ENCODE measurements at places on chromosomes 1 and 21. TPM values are rescaled to one million over a fixed set of nuclear protein-coding genes. Genes with fewer than 3 reads are reported as not detected.

DNA sequence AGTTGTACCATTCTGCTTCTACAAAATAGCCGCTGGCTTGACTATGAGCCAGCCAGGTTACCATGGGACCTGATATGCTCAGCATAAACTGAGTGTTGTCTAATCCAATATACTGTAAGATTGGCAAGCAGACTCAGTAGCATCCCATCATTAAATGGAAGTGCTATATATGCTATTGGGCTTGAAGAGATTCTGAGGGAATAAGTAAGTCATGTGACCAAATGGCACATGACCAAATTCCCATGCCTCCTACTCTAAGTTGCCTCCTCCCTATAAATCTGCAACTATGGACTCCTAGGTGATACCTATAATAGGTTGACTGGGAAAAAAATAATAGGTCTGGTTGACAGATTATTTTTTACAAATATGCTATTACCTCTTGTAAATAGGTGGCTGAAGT, 698.6 kb downstream of the BRINP3 start:
- no peak for DNase-seq

DNA sequence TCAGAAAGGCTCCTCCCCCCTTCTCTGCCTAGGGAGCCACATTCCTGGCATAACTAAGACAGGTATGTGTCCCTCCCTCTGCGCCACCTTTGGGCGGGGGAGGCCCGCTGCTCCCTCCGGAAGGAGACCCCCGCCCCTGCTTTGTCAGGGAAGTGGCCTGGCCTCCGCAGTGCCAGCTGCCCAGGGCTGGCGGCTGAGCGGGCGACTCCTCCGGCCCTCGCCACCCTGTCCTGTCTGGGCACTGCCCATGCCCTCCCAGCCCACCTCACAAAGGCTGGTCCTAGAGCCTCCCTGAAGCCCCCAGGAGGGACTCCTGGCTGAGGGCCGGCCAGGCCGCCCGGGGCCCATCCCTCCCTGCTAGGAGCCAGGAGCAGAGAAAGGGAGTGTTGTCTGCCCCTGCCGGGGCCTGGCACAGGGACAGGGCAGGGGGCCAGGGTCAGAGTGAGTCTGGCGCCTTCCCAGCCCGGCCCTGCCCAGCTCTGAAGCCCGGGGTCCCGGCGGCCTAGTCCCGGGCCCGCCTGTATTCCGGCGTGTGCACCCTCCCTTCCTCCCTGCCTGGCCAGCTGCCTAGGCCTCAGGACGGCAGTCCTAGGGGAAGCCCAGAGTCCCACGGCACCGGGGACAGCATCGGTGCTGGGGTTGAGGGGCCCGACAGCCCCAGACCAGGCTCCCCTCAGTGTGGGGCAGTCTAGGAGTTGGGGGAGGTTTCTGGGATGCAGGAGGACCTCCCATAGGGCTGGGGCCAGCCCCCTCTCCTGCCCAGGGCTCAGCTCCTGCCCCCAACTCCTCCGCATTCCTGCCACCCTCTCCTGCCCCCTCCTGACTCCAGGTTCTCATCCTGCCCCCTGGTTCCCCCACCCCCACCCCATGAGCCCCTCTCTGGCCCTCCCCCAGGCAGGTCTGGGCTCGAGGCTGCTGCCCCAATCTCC, 5.1 kb downstream of the AGRN start:
- DNase-seq, result no peak

DNA sequence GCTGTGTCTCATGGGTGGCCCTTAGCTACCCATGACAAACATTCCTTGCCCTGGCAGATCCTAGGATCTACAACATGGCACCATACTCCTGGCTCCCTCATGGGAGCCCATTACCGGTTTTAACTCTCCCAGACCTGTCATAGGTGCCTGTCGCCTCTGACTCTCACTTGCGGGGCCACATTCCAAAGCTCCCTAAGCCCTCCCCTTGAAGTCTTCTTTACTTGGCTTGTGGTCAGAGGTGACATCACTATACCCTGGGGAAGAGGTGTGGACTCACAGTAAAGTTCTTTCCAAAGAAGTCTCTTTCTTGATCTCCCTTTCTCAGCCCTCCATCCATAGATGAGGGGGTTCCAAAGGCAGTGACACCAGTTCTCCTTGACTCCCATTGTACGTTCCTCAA, 5.4 kb upstream of the SLAMF9 start:
- DNase-seq, result no peak

GRCh38 chr1:1430114-1430982, 5.1 kb upstream of the VWA1 start:
- DNase-seq, result no peak

DNA sequence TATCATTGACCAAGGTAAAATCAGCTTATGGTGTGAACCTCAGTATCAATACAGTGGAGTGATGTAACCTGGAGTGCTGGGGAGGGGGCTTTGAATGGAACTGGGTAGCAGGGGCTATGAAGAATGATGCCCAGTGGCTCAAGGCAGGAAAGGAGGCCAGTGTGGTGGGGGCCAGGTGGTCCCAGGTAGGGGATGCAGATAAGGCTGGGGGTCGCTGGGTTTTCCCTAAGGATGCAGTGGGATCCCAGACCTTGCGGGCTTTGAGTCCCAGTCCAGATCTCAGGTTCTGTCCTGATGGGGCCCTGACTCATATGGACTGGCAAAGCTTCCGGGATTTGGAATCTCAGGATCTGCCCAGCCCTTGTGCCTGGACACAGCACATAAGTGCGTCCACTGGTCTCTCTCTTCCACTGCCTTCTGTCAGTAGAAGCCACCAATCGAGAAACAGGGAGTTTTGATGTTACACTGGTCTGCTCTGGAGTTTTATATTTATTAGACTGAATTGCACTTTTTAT, 52.0 kb downstream of the S100B start:
- DNase-seq, result no peak

GRCh38 chr1:243482141-243483022, 226.5 kb downstream of the SDCCAG8 start:
- DNase-seq, result no peak

GRCh38 chr1:237084341-237085077, 42.5 kb downstream of the RYR2 start:
- DNase-seq, result no peak

DNA sequence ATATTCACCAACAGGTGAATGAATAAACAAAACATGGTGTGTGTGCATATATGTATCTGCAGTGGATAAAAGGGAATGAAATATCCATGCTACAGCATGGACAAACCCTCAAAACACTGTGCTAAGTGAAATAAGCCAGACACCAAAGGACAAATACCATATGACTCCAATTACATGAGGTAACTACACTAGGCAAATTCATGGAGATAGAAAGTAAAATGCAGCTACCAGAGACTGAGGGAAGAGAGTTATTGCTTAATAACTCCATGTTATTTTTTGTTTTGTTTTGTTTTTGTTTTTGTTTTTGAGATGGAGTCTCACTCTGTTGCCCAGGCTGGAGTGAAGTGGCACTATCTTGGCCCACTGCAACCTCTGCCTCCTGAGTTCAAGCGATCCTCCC, 2.4 kb downstream of the ITLN1 start:
- no peak for DNase-seq

DNA sequence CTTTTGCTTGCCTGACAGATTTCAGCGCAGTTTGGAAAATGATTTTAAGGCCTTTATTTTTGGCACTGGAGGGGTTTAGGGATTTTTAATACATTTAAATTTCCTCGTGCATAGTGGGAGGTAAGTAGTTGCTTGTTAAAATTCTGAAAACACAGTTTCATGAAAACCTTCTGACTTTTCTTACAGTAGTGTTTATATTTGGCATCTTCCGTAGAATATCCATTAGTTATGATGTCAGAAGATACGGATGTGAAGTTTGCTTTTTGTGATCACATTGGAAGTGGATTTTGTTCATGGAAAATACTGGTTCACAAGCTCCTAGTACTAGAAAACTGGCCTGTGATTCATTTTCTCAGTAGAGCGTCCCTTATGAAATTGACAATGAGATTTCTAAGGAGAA, 1.3 kb downstream of the RABGAP1L start:
- DNase-seq, result no peak

The RAP1GAP gene
- 0.95 TPM for total RNA-seq

The ESPN gene
- total RNA-seq, result 0.96 TPM

The ACTL8 gene
- total RNA-seq, result 1.1 TPM

Measured in SK-MEL-5 (cell line).